Lung (tissue), 17 donors: ENCODE measurements at places on chromosomes 4 and X. TPM values are rescaled to one million over a fixed set of nuclear protein-coding genes. Genes with fewer than 3 reads are reported as not detected.

GRCh38 chr4:140103676-140104075 lies 50.3 kb downstream of the MAML3 start:
- no peak for DNase-seq

DNA sequence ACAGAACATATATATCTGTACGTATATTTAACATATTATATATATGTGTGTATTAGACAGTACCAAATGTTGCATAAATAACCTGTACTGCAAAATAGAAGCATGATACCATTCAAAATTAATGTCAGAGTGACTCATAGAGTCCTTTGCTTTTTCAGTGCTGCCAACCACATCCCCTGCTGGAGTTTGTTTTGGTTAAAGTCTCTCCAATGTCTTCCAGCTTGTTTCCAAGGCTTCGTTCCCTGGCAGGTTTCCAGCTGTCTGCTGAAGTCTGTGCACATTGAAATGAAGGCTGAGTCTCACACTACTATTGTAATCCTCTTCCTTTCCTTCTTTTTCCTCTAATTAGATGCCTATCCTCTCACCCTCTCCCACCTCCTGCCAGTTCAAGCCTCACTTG lies 14.9 kb downstream of the NRK start:
- peak; percentile 75 for DNase-seq

Gene CSAG3
- total RNA-seq, result not detected

DNA sequence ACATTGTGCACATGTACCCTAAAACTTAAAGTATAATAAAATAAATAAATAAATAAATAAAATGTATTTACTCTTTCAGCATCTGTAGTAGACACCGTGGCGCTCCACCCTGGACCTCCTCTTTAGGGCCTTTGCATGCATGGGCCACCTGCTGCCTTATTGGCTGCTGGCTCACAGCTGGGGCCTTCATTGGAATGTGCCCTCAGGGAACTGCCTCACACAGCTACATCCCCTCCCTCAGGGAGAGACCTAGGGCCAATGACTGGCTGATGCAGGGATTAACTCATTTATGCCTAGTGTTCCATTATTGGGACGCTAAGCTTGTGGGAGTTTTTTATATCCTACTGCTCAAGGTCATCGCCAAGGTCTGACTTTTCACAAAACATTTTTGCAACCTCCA lies 302.9 kb upstream of the FTHL17 start:
- no peak for DNase-seq

Gene GPRIN3
- total RNA-seq, result 5.4 TPM
